Endothelial cell (in vitro differentiated cells): ENCODE measurements at places on chromosomes 1 and 21.

GRCh38 chr1:182189535-182190066 is 128.1 kb upstream of the ZNF648 start:
- DNase-seq = no peak

- DNase-seq = no peak
Observed at GRCh38 chr1:240506176-240506575, 105.8 kb downstream of the GREM2 start.

DNA sequence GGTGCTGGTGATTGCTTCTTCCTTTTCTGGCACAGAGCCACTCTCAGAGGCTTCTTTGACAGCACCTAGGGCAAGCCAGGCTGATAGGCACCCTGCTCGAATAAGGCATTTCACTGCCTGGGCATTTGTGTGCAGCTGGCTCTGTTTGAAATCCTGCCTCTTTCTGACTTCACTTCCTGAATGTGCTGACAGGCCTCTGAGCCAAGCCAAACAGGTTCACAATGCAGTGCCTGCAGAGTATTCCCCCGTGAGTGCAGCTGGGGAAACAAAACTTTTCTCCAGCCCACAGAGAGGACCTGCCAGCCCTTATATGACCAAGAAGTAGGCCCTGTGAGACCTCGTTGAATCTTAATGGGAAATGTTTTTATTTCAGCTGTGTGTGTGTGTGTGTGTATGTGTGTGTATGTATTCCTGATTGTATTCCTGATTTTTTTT is 10.4 kb downstream of the JUN start:
- peak; percentile 20 for DNase-seq

DNA sequence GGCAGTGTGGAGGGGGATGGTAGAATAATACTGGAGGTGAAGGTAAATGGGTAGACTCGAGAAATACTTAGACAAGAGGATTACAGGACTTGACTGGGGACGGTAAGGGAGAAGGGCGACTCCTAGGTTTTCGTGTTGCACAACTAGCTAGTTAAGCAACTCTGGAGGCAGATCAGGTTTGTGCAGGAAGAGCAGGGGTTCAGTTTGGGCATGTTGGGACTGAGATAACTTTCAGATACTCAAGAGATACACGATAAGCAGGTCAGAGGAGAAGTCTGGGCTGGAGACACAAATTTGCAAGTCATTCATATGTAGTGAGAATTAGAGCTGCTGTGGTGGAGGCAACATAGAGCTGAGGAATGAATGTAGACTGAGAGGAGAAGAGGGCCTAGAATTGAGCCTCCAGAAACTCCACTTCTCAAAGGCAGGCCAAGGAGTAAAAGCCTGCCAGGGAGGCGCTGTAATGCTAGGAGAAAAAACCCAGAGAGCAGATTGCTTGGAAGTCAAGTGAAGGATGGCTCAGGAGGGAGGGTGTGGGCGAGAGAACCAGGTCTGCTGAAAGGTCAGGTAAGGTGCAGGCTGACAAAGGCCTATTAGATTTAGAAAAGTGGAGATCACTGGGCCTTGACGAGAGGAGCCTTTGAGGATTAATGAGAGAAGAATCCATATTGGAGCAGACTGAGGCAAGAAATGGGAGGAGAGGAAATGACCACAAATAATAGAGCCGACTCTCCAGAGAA is 20.8 kb downstream of the MAB21L3 start:
- no peak for DNase-seq
